ENCODE measurements at places on chromosomes 4 and X.
A peak's percentile ranks its signal among the peaks of the same experiment; 100 is the strongest.

DNA sequence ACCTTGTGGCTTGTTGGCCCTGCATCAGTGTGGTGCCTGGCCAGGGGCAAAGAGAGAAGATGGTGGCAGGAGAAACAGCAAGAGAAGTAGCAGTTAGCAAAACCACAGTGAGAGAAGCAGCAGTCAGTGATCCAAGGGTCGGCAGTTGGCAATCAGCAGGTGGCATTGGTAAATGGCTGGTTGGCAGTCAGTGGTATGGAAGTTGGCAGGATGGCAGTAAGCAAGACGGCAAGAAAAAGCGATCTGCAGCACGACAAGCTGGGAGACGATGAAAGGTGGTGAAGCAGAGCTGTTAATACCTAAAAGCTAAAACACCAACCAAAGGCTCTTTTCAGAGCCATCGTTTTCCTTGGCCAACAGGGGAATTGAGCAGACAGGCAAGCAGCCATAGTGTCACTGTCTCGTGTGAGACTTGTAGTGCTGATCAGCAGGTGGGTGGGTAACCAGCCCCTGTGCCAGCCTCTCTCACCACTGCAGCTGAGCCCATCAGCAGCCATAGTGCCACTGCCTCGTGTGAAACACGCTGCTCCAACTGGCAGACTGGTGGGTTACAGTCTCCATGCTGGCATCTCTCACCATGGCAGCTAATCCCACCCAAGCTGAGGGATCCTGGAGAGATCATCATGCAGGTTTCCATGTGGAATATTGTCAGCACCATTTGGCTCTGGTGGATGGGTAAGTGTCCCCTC, 2078.4 kb downstream of the PCDH7 start:
- no peak for DNase-seq

GRCh38 chr4:153521999-153522801, 56.0 kb downstream of the TMEM131L start:
- DNase-seq, result no peak

- no peak for DNase-seq
Measured at GRCh38 chr4:157226035-157226434, 5.5 kb downstream of the GRIA2 start.

- no peak for DNase-seq
Measured at GRCh38 chr4:4496592-4497372, 45.1 kb downstream of the STX18 start.

DNA sequence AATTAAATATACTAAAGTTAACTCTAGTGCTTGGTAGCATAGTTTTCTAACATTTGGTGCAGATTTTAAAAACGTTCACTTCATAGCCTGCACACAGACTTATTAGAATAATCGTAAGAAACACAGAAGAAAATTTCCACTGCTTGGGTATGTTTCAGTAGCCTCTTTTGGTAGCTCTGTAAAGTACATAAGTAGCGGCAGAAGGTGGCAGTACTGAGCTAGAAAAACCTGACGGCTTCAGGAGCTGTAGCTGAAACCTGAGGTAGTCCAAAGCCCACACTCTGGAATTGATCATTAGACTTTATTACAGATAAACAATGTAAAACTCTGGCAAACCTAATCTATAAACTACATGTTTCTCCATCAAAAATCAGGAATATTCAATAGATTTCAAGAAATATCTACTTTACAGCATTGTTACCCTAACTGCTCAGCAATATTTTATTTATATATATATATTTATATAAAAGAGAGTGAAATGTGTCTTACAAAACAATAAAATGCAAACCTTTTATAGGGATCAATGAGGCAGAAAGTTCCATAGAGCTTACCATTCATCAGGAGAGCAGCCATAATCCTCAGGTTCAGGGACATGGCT, 88.2 kb downstream of the ATP8A1 start:
- DNase-seq, result peak; percentile 32

DNA sequence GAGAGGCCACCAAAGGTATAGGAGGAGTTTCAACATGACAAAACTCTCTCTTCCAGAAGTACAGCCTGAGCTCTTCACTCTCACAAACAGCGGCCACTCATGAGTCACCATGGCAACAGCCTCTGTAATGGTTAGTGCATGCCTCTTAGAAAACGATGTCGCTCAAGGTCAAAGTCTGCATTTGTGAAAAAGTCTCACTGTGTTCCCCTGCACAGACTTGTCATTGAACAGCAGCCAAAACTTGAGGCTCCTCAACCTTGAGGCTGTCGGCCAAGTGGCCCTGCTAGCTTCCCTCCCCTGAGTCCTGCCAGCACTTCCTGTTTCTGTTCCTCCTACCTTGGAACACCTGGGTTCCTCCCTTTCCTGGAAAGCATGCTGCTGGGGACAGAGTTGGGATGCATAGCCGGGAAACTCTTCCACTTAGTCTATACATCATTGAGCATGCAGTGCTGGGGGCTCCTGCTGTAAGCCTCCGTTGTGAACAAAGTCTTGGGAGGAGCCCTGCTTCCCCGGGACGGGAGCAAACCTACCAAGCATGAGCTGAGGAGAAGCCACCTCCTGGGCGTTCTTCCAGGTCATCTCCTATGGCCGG, 66.6 kb downstream of the ING2 start:
- no peak for DNase-seq

GRCh38 chrX:131861088-131861787, 161.9 kb upstream of the STK26 start:
- DNase-seq, result no peak

DNA sequence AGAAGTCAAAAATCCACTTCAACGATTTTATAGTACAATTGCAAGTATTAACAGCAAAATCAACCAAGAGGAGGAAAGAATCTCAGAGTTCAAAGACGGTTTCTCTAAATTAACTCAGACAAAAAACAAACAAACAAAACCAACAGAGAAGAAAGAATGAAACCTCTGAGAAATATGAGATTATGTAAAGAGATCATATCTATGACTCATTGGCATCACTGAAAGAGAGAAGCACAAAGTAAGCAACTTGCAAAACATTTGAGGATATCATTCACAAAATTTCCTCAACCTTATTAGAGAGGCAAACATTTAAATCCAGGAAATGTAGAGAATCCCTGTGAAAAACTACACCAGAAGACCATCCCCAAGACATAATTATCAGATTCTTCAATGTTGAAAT, 370.4 kb downstream of the INPP4B start:
- no peak for DNase-seq

DNA sequence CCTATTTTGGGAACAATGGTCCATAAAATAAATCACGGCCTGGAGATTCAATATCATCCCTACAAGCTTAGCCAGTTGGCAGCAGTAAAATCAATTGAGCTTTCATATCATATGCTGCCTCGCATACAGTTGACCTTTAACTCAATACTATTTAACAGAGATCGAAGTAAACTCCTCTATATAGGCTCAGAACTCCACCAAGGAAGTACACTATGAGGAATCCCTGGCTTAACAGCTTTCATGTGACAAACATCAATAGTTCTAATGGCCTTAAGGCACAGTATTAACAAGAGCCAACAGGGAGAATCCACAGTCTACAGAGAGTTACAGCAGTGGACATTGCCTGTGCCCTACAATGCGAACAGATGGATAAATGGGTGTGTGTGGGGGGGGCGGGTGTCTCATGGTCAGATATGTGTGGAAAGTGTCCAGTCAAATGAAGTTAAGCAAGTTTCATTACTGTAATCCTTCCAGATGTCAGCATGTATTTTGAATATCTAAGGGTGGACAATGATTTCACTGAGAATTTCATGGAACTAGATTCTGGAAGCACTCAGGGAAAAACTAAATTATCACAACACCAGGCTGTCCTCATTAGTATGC, 98.2 kb upstream of the FAM9B start:
- no peak for DNase-seq

DNA sequence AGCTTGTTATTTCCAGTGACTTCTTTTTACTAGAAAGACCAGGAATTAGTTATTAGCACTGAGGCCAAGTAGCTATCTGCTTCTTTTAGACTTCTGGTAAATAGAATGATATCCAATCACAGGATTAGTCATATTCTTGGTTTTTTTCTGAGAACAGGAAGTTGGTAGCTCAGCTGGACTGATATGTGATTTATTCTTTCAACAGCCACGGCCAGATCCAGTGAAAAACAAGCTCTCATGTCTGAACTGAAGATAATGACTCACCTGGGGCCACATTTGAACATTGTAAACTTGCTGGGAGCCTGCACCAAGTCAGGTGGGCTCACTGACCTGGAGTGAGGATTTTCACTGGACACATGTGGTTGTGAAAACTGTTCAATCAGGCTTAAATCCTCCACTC, 48.6 kb downstream of the PDGFRA start:
- no peak for DNase-seq

DNA sequence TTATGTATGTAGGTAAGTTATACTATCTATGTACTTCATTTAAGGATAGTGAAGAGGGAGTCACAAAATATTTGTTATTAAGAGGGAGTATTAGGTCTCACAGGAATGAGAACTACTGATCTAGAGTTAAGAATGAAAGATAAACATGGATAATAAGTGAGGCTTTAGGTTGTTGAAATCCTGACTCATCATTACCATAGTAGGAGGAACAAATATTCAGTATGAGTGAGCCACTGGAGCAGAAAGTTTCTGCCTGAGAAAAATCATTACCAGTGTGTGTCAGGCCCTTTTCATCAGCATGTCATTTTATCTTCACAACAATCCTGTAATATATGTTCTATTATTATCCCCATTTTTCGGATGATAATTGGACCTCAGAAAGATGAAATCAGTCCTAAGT, 27.2 kb upstream of the IGSF1 start:
- DNase-seq, result no peak

DNA sequence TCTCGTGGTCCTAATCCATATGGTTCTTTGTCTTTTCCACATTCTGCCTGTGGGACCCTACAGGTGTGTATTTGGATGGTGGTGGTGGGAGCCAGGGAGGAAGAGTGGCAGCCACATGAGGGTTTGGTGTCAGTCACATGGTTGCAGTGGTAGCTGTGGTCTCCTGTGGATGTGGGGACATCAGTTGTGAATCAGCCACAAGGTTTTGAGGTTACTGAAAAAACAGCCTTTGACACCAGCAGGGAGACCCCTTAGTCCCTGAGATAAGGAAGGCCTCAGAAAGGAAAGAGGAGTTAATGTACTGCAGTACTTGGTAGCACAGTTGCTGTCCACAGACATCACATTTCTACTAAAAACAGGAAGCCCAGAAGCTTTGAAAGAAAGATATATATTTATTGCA, 15.8 kb upstream of the GAGE10 start:
- DNase-seq, result no peak

- no peak for DNase-seq
Measured at GRCh38 chr4:163540977-163541376, 46.5 kb downstream of the TMA16 start.

DNA sequence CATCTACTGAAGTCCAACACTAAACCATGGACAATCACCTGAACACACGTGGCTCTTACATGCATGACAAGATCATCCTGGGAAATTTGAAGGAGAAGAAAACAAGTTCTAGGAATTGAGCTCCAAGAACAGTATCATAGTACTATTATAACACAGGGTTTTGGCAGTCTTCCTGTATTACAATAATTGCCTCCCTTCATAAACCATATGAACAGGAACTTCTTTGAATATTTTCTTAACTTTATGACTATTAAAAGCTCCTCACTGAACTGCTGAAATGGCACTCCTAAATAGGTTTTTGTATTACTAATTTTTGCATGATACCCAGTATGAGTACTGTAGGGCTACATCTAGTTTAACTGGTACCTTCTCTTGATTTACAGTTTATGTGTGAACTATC, 130.0 kb downstream of the ZAR1 start:
- no peak for DNase-seq

GRCh38 chrX:129726307-129727111, 12.3 kb upstream of the XPNPEP2 start:
- DNase-seq, result peak; percentile 60

DNA sequence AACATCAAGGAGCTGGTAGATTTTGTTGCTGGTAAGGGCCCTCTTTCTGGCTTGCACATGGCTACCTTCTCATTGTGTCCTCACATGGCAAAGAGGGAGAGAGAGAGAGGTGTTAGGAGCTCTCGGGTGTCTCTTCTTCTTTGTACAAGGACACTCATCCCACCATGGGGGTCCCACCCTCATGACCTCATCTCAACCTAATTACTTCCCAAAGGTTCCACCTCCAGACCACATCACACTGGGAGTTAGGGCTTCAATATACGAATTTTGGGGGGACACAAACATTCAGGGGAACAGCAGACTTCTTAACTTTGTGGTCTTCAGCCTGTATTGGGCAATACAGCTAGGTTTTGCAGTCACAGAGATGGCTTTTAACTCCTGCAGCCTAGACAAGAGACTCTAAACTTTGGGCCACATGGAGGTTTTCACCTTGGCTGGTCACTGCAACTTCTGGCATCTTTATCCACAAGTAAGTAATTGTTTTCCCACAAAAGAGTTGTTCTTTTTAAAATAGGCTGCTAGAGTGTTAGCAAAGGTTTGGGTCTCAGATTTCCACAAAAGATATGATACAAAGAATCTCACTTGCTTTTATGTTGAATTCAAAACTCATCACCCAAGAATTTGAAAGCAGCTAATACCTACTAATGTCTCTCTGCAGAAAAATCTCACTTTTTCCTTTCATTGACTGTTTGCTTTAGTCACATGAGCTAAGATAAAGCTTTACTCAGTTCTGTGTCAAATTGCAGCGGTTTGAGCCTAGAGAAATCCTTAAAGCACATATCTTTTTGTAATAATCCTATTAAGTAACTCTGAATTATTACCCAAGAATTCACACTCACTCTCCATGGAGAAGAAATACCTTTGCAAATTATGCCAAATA, 39.6 kb upstream of the BBS12 start:
- DNase-seq, result no peak

GRCh38 chr4:57426779-57427395, 316.7 kb upstream of the IGFBP7 start:
- peak; percentile 31 for DNase-seq

DNA sequence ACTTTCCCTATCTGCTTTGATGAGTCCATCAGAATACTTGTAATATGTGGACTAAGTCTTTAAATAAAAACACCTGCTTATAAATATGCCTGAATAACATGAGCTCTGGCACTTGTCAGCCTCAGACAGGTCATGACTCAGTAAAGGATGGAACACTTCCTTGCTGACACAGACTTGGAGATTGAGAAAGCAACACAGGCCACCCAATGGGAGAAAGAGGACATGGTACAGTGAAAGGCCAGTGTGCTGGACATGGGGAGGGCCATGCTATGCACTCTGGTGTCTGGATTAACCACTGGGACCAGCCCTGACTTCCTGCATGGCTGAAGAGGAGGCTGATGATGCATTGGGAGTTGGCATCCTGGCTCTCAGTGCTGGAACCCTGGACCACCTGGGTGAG, 149.5 kb downstream of the DHRSX start:
- DNase-seq, result no peak

GRCh38 chrX:12981880-12982279, 7.0 kb downstream of the TMSB4X start:
- DNase-seq, result no peak

- DNase-seq, result no peak
Measured at GRCh38 chrX:31099536-31100090, 27.8 kb upstream of the FTHL17 start.

DNA sequence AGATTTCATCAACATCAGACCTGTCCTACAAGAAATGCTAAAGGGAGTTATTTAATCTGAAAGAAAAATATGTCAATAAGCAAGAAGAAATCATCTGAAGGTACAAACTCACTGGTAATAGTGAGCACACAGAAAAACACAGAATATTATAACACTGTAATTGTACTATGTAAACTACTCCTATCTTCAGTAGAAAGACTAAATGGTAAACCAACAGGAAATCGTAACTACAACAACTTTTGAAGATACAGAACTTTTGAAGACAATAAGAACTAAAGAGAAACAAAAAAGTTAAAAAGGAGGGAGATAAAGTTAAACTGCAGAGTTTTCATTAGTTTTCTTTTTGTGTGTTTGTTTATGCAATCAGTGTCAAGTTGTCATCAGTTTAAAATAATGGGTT, 12.4 kb downstream of the MED14 start:
- DNase-seq, result no peak

Measured in omental fat pad (tissue), 4 donors.